Activated naive CD4-positive, alpha-beta T cell treated with anti-CD3 and anti-CD28 coated beads, Interleukin-2, amount 50 U/mL, for 16 hours (primary cell): ENCODE measurements at places on chromosomes 1 and 21.

DNA sequence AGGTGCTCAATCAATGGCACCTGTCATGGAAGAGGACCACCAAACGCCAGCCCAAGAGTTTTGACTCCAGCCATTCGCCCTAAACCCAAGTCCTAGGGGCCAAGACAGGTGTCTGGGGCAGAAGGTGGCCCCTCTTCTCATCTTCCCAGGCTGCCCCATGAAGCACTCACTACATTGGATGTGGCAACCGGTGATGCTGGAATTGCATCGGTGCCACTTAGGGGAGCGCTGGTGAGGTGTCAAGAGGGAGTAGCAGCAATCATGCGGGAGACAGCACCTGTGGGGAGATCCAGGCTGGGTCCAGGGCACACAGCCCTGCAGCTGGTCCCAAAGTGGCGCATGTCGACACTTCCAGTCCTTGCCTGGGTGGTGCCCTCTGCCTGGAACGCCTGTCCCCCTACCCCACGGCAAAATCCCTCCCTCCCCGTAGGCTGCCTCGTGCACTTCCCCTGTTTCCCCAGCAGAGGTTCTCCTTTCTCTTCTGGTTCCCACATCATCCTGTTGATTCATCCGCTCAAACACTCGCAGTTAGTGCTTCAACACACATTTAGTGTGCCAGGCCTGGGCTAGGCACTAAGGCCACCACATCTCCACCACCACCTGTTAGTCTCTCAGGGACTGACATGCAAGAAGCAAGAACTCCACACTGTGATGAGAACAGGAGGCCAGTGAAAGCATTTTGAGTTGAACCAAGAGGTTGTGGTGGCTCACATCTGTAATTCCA lies 18.5 kb downstream of the PLA2G2D start:
- peak; percentile 26 for DNase-seq

DNA sequence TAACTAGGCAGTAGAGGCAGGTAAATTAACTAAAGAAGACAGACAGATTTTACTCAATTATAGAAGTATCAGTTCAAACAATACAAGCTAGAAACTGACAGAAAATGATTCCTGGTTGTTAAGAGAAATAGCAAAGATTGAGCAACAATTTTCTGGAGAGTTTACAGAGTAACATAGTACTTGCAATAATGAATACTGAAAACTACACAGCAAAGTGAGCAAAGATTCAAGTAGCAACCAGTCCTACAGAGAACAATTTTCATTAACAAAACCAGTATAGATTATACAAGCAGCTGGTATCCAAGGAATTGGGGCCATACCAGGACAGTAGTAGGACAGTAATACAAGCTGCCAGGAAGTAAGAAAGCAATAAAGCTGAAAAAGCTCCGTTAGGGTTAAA lies 37.6 kb downstream of the EYA3 start:
- DNase-seq = no peak

DNA sequence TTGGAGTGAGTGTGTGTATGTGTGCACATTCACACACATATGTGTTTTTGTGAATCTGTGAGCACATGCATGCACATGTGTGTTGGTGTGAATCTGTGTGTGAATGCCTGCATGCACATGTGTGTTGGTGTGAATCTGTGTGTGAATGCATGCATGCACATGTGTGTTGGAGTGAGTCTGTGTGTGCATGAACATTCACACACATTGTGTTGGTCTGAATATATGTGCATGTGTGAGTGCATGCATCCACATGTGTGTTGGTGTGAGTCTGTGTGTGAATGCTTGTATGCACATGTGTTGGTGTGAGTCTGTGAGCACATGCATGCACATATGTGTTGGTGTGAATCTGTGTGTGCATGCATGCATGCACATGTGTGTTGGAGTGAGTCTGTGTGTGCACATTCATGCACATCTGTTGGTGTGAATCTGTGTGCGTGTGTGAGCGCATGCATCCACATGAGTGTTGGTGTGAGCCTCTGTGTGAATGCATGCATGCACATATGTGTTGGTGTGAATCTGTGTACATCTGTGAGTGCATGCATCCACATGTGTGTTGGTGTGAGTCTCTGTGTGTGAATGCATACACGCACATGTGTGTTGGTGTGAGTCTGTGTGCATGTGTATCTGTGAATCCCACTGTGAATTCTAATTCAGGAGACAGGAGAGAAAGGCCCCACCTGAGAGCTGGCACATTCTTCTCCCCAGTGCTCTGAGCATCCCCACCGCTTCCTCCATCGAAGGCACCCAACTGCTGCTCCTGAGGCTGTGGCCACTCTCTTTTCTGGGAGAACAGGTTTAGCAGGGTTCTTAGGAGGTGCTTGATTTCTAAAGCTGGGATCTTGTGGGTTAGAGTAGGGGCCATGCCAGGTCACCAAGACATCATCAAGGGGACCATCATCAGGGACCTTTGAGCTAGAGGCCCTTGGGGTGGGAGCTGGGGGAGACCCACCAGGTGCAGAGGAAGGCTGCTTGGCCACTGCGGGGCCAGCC lies 117.5 kb upstream of the ARHGEF16 start:
- DNase-seq = no peak

DNA sequence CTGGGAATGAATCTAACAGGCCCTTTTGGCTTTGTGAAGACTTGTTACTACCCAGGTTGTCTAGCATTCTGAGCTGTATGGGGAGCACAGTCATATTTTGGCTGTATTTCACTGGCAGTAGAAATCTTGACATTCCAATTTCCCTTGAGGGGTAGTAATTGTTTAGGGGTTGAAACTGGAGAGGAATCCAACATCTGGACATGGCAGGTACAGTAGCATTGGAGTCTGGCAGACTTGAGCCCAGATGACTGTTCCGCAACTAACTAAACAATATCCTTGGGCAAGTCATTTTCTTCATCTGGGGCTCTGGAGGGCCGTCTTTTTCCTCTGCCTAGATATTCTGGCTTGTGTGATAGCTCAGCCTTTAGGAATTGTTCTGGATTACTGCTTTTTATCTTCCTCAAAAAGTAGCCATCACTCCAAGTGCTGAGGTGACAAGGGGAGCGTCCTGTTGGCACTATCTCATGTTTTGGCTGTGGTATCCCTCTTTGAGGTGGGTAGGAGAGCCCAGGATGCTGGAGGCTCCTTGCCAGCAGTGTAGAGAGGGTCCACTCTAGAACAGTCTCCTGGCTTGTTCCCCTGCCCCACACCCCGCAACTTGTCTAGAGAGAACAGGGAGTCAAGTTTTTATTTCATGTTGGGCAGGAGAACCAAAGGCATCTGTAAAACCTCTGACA lies 22.7 kb upstream of the NBL1 start:
- DNase-seq = no peak

- no peak for DNase-seq
Observed at GRCh38 chr1:150148837-150149270, 862 bp upstream of the PLEKHO1 start.

GRCh38 chr1:45414746-45415145 lies 74.5 kb upstream of the MUTYH start:
- DNase-seq = no peak

DNA sequence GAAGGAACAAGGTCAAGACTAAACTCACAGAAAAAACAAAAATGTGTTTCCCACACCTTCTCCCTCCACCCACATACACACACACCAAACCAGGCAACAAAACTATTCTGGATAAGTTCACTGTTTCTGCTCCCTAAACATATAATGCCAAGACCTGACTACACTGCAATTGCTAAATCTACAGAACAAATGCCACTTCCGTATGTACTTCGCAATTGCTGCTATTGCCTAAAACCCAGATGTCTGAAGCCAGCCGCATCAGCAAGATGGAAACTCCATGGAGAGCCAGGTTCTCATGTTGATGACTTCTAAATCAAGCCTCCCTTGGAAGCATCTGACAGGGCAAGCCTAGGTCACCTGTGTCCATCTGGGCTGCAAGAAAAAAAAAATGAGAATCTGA lies 8.3 kb upstream of the AIM2 start:
- no peak for DNase-seq

GRCh38 chr1:221793439-221794078 lies 51.7 kb upstream of the DUSP10 start:
- no peak for DNase-seq

- DNase-seq = no peak
Observed at GRCh38 chr1:49111931-49112330, 335.2 kb upstream of the BEND5 start.
